EH (cell line): ENCODE measurements at places on chromosomes 1 and 21.

GRCh38 chr1:237258871-237259270, 216.9 kb downstream of the RYR2 start:
- no peak for DNase-seq

- DNase-seq = no peak
These were observed 223.7 kb upstream of the AJAP1 start for GRCh38 chr1:4430406-4431365.

DNA sequence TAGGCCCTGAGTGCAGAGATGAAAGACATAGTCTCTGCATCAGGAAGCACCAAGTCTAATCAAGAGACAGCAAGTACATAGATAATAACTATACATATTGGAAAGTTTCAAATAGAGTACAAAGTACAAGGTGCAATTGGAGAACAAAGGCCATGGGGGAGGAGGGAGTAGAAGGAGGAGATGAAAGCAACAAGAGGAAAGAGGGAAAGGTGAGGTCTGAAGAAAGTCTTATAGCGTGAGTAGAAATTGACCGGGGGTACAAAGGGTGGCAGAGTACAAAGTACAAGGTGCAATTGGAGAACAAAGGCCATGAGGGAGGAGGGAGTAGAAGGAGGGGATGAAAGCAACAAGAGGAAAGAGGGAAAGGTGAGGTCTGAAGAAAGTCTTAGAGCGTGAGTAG, 244.2 kb upstream of the JUN start:
- no peak for DNase-seq

- peak; percentile 41 for DNase-seq
These were observed 145.4 kb upstream of the KCTD3 start for GRCh38 chr1:215421744-215422143.

DNA sequence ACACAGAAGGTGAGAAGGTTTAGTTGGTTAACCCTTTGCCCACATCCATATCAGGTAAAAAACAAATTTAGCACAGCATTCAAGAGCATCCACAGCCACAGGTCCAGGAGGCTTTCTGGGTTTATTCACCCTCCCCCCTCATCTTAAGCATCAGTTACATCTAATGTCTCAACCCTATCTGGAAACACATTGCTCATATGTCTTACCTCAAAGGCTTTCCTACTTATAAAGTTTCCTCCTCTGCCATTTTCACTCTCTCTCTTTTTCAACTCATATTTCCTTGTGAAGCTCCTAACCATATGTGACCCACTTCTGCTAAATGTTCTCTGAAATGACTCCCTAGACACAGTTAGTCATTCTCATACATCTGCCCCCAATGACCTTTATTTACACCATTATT, 47.9 kb upstream of the RUNX1 start:
- DNase-seq = no peak

GRCh38 chr1:26408604-26409003, 2.0 kb upstream of the LIN28A start:
- peak; percentile 77 for DNase-seq

DNA sequence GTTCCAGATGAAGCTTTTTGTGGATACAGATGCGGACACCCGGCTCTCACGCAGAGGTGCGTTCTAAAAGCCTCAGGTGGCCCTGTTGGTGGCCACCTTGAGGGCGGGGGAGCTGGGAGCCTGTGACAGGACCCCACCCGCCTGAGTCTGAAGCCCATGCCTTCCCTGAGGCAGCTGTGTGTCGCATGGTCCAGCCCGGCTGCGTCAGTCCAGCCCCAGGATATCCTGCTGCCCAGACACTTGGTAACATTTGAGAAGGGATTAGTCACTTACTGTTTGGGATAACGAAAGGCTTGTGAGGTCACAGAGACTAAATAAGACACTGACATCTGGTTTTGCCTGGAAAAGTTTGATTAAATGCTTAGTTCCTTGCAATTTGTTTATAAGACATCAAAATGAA, 68.9 kb downstream of the UCK2 start:
- peak; percentile 96 for DNase-seq

DNA sequence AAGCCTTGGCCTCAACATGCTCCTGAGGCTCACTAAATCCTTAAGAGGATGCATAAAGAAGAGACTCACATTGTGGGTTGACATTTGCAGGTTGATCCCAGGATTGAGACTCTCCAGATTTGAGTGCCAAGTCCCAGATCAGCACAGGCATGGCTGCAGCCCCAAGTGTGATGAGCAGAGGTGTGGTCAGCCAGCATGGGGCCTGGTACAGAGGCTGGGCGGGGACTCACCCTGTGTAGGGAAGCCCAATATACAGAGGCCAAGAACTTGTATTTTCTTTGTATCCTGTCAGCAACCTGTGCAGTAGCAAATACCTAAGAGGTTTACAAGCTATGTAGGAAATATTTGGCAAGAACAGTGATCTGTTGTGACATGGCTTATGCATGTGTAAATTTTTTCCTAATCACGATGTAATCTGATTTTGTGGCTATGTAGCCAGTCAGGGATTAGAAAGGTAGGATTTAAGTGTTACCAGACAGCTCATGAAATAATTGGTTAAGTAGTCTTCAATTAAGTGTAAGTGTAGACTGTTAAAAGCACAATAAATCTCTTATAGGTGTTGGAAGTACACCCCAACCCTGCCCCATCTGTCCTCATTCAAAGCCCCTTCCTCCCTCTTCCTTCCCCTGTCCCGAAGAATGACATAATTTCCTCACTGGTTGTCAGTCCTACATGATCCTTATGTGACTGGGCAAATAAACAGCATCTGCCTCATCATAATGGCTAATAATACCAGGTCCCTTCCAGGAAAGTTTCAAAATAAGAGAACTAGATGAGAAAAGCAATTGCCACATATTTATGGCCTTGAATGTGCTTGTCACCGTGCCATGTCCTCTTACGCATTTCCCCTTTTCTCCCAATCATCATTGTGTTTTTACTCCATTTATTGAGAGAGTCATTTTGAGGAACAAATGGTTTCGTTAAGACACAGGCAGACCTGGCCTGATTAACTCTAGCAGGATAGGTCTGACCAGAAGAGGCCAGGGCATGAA, 120.9 kb downstream of the HLX start:
- no peak for DNase-seq

DNA sequence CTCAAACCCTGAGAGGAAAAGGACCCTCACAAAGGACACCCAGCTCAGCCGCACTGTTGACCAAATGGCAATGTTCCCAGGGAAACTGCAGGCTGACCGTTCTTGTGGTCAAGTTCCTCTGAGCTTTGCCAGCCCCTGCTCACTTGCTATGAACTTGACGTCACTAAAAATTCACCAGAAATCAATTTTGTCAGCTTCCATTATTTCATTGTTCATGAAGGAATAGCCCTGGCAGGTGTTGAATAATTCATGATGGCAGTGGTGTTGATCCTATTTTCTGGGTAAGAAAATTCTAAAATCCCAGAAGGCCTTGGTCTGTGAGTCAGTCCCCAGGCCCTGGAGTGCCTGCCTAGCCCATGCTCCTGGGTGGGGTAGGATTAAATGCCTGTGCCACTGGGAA, 318.9 kb downstream of the ZNF326 start:
- DNase-seq = no peak

- no peak for DNase-seq
These were observed 10.6 kb downstream of the PGBD5 start for GRCh38 chr1:230415405-230416132.

GRCh38 chr1:173427146-173428054, 49.7 kb upstream of the PRDX6 start:
- DNase-seq = no peak

- no peak for DNase-seq
These were observed 318.0 kb downstream of the VAV3 start for GRCh38 chr1:107647012-107647411.

- DNase-seq = peak; percentile 41
These were observed 37.3 kb upstream of the MORC3 start for GRCh38 chr21:36282568-36283230.

DNA sequence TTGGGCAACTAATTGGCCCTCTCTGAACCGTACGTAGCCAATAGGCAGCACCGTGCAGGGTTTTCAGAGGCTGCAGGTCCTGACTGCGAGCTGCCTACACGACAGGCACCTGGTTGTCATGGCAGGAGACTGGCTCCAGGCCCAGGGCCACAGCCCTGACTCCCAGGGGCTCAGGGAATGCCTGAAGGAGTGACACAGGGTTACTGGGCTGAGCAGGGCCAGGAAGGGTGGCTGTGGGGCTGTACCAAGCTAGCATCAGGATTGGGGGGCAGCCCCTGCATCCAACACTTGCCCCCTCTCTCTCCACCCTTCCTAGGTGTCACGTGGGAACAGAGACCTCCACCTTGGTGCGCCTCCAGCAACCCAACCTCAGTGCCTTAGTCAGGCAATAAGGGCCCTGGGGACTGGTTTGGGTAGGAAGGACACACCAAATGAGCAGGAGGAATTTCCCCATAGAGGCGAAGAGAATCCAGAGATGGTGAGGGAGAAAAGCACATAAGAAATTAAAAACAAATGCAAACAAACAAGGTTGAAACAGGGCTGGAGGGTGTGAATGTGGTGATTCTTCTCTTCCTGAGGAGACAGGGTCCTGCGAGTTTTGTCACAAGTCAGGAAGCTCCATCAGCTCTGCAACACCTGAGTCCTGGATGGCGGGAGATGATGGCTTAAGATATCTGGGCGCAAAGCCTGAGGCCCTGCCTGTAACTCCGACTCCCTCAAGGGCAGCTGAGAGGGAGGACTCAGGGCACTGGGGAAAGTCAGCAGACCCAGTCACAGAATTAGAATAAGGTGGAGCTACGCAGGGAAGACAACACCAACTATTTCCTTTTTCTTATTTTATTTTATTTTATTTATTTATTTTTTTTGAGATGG, 19.7 kb upstream of the RNU1-4 start:
- DNase-seq = no peak

- DNase-seq = no peak
These were observed 174.3 kb downstream of the SETD4 start for GRCh38 chr21:35885942-35886541.

- no peak for DNase-seq
These were observed 24.6 kb downstream of the LRRC41 start for GRCh38 chr1:46278807-46279206.

- no peak for DNase-seq
These were observed 70.0 kb upstream of the SLC45A1 start for GRCh38 chr1:8247811-8248436.

GRCh38 chr1:170247751-170248521, 102.2 kb downstream of the NTMT2 start:
- no peak for DNase-seq

DNA sequence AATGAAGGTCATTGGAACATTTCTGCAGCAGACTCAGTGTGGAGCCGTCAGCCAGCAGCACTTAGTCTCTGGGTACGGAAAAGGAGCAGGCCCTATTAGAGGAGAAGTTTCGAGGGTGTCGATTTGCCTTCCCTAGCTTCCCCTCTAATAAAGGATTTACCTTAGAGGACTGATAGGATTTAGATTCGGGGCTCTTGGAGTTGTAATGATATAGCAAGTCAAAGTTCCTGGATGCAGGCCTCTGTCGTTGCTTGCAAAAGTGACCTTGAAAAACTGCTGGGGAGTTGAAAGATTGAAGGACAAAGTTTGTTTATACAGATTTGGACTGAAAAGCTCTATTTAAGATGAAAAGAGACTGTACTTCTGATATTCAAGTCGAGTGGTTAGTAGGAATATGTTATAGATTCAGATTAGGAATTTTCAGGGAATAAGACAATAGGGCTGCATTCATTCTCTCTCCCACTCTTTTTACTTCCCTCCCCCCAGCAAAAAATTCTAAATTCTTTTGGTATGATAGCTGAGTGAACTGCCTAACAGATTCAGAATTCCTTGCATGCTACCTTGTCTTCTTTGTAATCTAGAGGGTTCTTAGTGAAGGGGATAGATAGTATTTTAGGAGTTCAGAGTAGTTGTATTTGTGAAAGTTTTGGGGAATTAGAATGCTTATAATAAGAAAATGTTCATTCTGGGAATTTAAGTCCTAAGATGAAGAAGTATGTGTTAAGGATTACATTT, 19.2 kb downstream of the NFYC start:
- peak; percentile 37 for DNase-seq

DNA sequence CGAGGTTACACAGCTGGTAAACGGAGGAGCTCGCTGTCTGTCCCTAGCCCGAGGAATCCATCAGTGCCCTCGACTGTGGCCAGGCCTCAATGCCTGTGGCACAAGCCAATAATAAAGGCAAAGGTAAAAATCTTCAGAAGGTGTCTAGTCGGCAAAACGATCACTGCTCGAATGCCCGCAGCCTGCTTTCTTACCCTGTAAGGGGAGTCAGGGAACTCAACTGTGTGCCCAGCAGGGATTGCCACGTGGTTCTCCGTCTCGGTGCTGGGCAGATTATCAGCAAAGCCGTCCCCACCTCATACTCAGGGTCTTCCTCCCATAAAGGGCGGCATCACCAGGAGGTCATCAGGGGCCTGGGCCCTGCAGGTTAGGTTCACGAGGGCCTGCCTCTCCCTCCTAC, 103.4 kb downstream of the PAX7 start:
- no peak for DNase-seq

- peak; percentile 59 for DNase-seq
These were observed 92.8 kb downstream of the PIK3R3 start for GRCh38 chr1:46039571-46040052.

- DNase-seq = peak; percentile 13
These were observed 526.2 kb downstream of the MRPL39 start for GRCh38 chr21:25081096-25081495.

GRCh38 chr1:198575798-198576641, 35.5 kb upstream of the ATP6V1G3 start:
- DNase-seq = peak; percentile 42

GRCh38 chr1:152777510-152778137, 2.7 kb downstream of the LCE1F start:
- DNase-seq = peak; percentile 13

- peak; percentile 80 for DNase-seq
These were observed 9.1 kb downstream of the TLR5 start for GRCh38 chr1:223133824-223134435.

- DNase-seq = no peak
These were observed 4.4 kb downstream of the MIER1 start for GRCh38 chr1:66929146-66929688.

GRCh38 chr1:57986432-57986831, 560.1 kb downstream of the OMA1 start:
- no peak for DNase-seq

GRCh38 chr1:63943393-63943792, 169.6 kb downstream of the ROR1 start:
- no peak for DNase-seq

- DNase-seq = no peak
These were observed 74.2 kb upstream of the FOXD3 start for GRCh38 chr1:63248216-63248615.

DNA sequence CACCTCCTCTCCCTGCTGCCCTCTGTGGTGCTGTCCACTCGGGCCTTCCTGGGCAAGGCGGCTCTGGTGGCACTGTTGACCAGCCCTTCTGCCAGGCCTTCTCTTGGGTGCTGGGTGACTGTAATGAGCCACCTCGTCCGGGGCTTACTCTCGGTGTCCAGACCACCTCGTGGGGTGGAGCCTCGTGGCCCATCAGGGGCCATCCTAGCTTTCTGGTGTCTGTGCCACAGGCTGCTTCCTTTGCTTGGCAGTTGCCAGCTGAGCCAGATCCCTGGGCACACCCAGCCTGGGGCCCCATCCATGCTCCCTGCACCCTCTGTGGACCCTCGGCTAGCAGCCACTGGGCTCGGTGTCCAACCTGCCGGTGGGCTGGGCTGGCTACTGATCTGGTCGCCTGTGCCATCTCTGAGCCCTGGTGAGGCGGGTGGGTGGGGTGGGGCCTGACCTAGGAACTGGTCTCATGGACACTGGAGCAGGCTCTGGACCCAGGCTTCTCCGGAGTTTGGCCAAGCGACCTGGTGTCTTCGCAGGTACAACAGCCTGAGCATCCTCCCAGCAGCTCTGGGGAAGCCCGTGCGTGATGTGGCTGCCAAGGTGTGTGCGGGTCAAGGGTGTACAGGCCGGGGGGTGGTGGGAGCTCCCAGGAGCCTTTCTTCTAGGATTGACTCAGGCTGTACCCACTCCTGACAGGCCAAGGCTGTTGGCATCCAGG, 1.4 kb downstream of the PRXL2B start:
- no peak for DNase-seq

- DNase-seq = no peak
These were observed 155.4 kb downstream of the DHRS3 start for GRCh38 chr1:12462586-12462985.
